ENCODE measurements at places on chromosomes 5 and 9.
A peak's percentile ranks its signal among the peaks of the same experiment; 100 is the strongest.

DNA sequence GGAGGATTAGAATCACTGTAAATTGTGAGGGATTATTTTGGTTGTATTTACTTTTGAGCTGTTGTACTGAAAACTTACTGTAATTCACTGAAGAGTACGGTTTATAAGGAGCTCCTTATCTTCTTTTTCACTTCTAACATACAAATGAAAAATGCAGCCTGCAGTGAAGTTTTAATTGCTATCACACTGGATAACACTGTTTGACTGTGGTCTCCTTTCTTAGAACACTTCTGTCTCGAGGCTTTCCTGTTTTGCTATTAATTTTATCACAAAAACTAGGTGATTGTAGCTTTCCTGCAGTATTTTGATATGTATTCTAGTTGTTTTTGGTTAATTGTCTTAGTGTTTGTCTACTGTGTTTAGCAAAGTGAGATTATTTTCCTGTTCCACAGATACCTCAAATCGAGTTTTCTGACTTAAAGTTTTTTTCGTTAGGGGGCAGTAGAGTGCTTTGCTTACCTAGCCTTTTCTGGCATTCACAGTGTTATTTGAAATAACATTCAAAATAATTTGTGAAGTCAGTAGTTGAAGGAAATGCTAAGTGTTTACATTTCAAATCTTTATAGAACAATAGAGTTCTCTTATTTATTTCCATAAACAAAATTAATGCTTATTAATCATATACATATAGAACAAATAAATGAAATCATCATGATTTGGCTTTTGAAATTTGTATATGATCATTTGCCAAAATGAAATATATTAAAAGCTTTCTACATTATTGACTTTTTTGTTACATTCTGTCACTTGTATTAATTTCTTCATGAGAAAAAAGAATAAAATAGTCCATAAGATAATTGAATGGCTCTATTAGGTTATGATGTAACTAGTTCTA lies 52.9 kb downstream of the COMMD10 start:
- DNase-seq = peak; percentile 27

GRCh38 chr5:105952875-105953274 lies 1717.9 kb downstream of the EFNA5 start:
- DNase-seq = no peak

- no peak for DNase-seq
Observed at GRCh38 chr5:166251786-166252185, 2039.7 kb upstream of the WWC1 start.

DNA sequence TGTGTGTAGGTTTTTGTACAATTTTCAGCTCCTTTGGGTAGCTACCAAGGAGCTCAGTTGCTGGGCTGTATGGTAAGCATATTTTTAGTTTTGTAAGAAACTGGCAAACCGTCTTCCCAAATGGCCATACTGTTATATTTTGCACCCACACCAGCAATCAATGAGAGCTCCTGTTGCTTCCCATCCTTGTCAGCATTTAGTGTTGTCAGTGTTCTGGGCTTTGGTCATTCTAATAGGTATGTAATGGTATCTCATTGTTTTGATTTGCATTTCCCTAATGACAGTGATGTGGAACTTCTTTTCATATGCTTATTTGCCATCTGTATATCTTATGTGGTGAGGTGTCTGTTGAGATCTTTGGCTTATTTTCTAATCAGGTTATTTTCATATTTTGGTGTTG lies 320.1 kb downstream of the MLLT3 start:
- no peak for DNase-seq

DNA sequence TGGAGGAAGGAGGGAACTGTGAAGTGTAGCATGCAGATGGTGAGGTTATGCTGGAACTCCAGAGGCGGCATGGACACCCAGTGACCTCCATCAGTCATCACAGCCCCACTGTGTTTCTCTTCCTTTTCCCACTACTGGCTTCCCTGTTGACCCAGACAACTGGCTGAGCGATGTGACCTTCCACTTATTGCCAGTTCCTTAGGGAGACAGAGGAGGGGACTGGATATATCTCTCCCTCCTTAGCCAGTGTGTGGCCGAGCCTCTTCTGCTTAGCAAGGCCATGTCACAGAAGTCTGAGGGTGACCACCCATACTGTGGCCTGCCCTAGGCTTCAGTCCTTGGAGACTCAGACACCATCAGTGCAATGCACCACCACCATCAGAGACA lies 3.0 kb upstream of the PHYKPL start:
- DNase-seq = no peak

DNA sequence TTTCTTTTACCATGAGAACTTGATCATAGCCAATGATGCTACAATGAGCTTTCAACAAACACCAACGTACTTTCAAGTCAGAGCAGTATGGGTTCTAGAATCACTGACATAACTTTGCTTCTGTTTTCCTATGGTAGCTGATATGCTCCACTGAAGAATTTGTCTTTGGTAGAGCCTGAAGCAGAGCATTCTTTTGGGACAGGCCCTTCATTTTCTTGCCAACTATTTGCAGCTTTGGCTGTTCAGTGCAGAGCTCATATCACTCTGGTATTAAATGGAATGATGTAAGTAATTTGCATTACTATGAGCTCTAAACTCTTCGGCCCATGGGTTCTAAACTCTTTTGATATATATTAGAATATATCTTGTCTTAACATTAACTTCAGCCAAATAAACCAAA lies 51.8 kb upstream of the APC start:
- DNase-seq = no peak

DNA sequence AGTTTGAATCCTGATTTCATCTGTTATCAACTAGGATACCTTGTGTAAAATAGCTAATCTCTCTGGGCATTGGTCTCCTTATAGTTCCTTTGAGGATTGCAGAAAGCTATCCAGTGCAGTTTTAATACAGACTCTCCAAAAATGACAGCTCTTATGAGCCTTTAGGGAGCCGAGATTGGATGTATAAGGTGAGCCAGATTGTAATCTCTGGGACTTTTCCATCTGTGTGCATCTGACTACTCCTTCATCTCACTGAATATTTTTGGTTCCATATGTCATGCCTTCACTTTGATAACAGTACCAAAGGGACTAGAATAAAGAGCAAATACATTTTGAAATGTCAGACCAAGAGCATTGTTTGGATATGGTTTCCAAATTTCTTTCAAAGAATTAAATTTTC lies 367.2 kb downstream of the TMEM232 start:
- DNase-seq = no peak

DNA sequence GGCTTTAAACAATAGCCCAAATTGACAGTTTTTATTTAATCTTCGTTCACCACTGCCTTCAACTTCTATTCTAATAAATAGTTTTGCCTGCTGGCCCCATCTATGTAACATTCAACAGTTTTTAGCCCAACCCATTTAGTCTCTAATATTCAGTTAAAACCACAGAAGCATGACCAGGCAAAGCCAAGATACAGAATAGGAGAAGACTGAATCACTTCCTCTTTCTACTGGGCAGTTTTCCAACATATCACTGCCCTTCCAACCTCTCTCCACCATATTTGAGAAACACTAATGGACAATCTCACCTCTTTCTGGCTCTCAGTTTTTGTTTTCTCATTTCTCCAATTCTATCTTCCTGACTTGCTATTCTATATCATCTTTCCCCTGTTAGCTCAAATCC lies 352.9 kb downstream of the DNAH5 start:
- peak; percentile 91 for DNase-seq

DNA sequence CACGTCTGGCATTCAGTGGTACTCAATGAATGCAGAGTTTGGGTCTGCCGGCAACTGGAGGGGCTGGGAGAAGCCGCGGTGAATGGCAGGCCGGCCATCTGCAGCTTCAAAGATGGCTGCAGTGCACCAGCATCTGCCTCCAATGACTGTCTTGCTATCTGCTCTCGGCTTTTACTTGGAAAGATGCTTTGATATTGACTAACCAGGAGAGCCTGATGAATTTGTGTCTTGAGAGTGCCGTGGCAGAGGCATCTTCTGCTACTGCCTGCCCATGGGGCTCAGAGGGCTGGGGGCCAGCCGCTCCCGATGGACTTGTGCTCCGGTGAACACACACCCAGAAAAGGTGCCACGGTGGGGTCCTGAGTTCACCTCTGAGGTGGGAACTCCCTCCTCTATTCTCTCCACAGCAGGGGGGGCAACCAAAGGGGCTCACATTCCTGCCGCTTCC lies 164.5 kb downstream of the COL23A1 start:
- DNase-seq = no peak

GRCh38 chr5:80161165-80161564 lies 94.7 kb downstream of the SERINC5 start:
- no peak for DNase-seq

GRCh38 chr9:106218854-106219253 lies 524.5 kb downstream of the TMEM38B start:
- DNase-seq = peak; percentile 46

- no peak for DNase-seq
Observed at GRCh38 chr9:114091711-114092110, 7.4 kb downstream of the KIF12 start.

- no peak for DNase-seq
Observed at GRCh38 chr5:107807431-107807830, 136.7 kb upstream of the EFNA5 start.

GRCh38 chr9:106745457-106745856 lies 117.5 kb upstream of the ZNF462 start:
- DNase-seq = peak; percentile 37

GRCh38 chr9:103894184-103894583 lies 199.9 kb upstream of the SMC2 start:
- DNase-seq = no peak

DNA sequence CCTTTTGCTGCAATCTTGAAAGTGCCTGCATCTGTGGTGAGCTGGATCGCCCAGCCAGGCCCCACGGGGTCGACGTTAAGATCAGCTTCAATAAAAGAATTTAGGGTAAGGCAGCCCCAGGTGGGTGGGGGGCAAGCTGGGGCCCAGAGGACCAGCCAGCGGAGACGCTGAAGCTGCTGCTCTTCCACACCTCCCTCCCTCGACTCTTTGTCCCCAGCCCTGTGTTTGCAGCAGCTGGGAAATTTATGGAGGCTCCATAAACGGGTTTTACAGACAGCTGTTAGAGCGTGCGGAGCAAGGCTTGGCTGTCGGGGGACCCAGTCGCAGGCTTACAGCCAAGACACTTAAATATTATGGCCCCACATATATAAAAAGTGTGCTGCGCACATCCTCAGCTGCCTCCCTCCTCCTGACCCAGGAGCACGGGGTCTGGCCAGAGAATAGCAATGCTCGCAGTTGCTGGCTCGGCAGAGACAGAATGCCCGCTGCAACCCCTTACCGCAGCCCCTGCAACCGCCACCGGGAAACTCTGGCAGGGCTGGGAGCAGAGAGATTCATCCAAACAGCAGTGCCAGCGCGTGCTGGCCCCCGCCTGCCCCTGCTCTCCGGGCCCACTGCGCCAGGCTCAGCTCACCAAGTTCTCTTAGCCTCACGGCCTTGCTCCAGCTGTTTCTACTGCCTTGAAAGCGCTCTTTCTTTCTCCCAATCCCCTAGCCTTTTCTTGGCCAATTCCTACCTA lies 28.4 kb upstream of the MVB12B start:
- DNase-seq = no peak

DNA sequence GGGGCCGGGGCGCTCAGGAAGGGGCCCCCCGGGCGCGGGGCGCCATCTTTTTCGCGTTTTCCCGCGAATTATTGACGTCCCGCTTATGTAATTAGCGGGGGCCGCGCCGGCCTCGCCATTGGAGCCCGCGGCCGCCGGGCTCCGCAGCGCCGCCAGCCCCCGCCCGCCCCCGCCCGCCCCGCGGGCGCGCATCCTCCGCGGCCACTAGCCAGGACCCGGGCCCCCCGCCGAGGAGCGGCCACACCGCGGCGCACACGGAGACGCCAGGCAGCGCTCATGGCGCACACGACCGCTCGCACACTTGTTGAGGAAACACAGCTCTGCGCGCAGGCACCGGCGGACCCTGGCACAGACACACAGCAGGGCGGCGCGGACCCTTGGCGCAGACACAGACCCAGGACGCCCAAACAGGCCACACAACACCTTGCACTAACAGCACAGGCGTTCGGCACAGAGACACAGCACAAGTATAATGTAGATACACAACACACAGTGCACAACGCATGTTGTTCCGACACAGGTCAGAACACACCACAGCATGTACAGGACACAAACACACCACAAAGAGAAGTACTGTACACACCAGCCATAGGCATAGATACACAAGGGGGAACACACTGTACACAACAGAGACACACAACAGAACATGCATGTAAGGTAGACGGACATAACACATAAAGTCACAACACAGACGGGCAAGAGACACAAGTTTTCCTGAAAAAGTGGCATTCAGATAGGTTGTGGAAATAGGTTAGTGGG lies 467 bp upstream of the PHF19 start:
- DNase-seq = peak; percentile 35

GRCh38 chr5:176530983-176531901 lies 6.0 kb downstream of the RNF44 start:
- DNase-seq = no peak

GRCh38 chr9:35871545-35871944 lies 1.3 kb upstream of the OR13J1 start:
- peak; percentile 73 for DNase-seq

DNA sequence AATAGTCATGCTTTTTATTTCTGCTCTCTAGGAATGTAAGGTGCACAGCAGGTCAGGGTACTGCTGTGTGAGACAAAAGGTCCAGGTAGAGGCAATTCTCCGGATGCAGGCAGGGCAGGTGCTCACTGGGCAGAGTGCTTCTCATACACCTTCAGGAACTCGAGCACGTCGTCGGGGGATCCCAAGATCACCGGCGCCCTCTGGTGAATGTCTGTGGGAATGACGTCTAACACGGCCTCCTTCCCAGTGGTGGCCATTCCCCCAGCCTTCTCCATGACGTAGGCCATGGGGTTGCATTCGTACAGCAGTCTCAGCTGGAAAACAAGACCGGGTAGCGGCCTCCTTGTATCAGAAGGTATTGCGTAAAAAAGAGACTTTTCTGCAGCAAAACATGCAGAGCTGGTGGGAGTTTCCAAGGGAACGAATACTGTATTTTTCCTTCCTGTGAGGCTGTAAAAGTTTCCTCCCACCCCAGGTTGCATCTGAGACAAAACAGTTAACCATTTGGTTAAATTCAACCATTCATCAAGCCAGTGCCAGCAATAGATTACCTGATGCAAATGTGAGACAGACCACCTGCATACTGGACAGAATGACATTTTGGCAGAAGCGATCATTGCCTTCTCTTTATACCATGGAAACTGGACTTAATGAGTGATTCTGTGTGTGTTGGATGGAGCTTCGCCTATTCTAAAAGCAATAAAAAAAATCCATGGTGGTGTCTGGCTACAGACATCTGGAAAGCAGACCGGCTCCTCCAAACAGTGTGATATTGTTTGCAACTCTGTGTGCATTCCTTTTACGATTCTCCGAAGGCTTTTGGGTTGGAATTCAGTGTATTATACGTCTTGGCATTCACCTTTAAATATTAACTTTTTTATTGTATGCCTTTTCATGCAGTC lies 9.9 kb upstream of the FBP2 start:
- DNase-seq = peak; percentile 70

- DNase-seq = peak; percentile 38
Observed at GRCh38 chr5:4533457-4534105, 606.5 kb upstream of the ADAMTS16 start.

- peak; percentile 64 for DNase-seq
Observed at GRCh38 chr5:119393746-119394145, 37.9 kb downstream of the TNFAIP8 start.

DNA sequence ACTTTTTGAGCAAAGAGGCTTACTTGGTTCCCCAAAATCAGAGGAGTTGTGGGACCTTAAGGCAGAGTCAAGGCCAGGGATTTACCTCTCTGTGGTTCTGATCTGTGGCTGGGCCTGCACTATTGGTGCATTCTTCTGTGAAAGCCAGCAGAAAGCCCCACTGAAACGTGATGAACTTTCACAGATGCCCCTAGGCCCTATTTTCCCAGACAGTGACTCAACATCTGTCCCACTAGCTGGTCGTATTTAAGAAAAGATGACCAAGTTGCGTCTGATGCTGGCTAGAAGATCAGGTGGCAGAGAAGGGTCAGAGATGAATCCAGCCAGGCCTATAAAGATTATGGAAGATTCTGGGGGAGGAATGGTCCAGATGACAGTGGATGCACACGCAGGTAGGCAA lies 153.1 kb downstream of the ACTL7B start:
- DNase-seq = no peak

All from mammary epithelial cell (primary cell).